ENCODE measurements at places on chromosomes 5 and 9.

DNA sequence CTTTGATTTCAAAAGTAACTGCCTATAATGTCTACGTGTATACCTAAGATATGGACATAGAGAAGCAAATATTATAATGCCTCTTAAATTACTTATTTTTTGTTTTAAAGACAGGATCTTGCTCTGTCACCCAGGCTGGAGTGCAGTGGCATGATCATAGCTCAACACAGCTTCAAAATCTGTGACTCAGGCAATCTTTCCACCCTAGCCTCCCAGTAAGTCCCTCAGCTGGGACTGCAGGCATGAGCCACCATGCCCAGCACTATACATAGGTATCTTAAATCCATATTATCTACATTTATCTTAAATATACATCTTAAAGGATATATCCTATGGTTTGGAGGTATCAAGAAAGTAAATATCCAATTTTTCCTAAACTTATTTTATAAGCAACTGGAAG is 261.2 kb downstream of the ARL15 start:
- no peak for DNase-seq

- no peak for DNase-seq
Observed at GRCh38 chr5:135039271-135040033, 5.4 kb upstream of the PITX1 start.

GRCh38 chr5:119864286-119864685 is 234.9 kb downstream of the FAM170A start:
- no peak for DNase-seq

GRCh38 chr5:82799361-82800077 is 277.7 kb downstream of the TMEM167A start:
- DNase-seq, result no peak

GRCh38 chr9:18863791-18864190 is 169.2 kb downstream of the SAXO1 start:
- no peak for DNase-seq

- no peak for DNase-seq
Observed at GRCh38 chr5:28065656-28066055, 1027.3 kb upstream of the CDH9 start.

DNA sequence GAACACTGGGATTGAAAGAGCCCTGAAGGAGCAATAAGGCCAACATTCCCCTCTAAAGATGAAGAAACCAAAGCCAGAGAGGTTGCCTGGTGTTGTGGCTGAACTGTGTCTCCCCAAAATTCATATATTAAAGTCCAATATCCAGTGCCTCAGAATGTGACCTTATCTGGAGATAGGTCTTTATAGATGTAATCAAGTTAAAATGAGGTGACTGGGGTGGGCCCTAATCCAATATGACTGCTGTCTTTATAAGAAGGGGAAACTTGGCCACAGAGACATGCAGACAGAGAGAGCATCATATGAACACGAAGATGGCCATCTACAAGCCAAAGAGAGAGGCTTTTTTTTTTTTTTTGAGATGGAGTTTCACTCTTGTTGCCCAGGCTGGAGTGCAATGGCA is 66.9 kb upstream of the PLPP1 start:
- no peak for DNase-seq

DNA sequence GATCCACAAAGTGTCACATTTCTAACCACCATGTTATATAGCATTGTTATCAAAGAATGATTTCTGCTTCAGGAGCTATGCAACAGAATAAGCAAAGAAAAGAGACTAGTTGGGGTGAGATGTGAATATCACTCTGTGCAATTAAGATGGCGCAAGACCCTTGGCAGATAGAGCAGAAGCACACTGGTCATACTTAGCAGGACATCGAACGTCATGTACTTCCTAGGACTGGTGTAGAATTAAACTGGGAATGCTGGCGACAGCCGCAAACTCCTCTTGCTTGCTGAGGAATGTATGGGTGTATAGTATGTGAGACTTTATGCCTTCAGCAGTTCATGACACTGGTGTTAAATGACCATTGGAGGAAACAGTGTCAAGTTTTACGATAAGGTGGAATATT is 207.0 kb downstream of the LRRC70 start:
- DNase-seq, result no peak

GRCh38 chr9:125829743-125830142 is 82.6 kb downstream of the PBX3 start:
- no peak for DNase-seq

- no peak for DNase-seq
Observed at GRCh38 chr9:117825609-117826347, 121.6 kb downstream of the TLR4 start.

DNA sequence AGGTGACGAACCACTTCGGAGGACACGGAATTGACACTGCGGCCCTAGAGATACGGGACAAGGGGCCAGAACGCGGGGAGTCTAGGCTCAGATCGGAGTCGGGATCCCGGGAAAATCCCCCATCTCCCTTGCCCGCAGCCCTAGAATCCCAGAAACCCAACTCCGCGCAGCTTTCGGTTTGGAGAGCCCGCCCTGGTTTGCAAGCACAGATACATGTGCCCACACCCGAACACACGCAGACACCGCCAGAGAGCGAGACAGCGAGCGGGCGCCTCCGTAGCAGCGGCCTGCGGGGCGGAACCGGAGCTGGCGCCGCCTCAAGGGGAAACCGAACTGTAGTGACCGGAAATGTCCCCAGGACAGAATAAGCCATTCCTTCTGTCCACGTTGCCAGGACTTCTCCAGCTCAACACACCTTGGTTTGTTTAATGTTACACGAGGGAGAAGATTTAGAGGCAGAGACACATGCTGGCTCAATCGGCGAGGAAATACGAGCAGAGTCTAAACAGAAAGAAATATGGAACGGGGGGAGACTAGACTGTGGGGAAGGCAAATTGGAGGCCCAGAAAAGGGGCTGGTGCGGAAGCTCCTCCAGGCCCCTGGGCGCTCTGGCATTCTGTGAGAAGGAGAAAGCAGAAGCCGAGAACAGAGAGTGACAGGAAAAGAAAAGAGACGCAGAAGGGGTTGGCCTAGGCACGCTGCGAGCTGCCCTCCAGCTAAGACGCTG is 2.9 kb upstream of the PAX5 start:
- DNase-seq, result peak; percentile 83

GRCh38 chr9:1267581-1267980 is 217.4 kb downstream of the DMRT2 start:
- no peak for DNase-seq

DNA sequence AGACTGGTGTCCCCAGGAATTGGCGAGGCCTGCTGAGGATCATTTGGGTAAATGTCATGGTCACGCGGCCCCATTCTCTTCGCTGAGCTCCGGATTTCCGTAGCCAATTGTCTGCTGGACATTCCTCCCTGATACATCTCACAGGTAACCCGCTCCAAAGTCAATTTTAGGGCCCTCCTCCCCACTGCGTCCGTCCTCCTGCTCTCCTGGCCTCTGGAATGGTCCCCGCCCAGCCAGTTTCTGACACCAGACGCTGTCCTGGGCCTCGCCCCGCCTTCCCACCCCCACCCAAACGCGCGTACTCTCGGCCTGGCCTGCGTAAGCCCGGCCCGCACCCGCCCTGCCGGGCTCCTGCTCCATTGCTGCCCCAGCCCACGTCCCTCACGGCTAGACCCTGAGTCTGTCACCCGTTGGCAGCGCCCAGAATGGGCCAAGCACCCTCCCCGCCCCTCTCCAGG is 202.0 kb downstream of the AUH start:
- DNase-seq, result no peak

DNA sequence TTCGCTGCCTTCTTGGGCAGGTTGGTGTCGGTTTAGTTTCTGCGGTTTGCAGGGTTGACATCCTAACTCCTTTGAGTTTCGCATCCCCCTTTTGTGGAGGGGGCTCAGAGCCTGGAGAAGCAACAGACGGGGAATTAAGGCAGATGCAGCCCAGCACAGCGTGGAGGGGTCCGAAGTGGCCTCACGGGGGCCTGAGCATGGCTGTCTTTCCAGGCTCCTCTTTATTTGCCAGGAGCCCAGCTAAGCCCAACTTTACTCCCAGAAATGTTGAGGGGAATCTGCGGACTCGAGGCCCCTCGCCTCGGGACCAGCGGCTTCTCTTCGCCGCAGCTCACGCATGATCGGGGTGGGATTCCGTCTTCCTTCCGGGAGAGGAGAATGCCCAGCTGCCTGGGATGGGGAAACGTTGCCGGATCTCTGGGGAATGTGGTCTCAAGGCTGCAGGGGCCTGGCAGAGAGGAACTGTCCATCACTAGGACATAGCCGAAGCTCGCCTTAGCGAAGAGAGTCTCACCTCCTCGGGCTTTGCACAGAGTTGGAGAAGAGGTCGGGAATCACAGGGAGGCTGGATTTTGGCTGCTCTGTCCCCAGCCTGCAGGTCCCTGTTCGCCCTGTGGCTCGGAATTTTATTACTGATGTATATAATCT is 1.3 kb downstream of the RAI14 start:
- no peak for DNase-seq

DNA sequence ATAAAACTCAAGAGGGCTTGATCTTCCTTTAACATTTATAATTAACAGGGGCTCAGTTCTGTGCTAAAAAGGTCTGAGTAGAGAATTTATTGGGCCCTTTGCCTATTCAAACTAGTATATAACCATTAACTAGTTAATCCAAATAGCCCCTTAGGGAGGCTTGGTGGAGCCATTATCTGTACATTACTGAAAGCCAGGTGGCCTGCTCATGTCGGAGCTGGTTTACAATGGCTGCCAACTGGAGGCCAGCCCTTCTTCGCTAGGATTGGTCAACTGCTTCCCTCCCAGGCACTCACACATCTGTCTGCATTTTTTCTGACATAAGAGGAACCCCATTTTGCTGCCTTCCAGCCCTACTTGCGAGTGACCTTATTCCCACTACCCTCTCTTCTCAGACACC is 30.4 kb upstream of the NDFIP1 start:
- peak; percentile 88 for DNase-seq

GRCh38 chr9:38018958-38019602 is 49.9 kb downstream of the SHB start:
- peak; percentile 72 for DNase-seq

Measured in NCI-H1092 treated with DMSO at 0.1 percent for 48 hours (cell line).